Activated CD8-positive, alpha-beta memory T cell treated with anti-CD3 and anti-CD28 coated beads for 1 hour (primary cell): ENCODE measurements at places on chromosomes 2 and 18.

DNA sequence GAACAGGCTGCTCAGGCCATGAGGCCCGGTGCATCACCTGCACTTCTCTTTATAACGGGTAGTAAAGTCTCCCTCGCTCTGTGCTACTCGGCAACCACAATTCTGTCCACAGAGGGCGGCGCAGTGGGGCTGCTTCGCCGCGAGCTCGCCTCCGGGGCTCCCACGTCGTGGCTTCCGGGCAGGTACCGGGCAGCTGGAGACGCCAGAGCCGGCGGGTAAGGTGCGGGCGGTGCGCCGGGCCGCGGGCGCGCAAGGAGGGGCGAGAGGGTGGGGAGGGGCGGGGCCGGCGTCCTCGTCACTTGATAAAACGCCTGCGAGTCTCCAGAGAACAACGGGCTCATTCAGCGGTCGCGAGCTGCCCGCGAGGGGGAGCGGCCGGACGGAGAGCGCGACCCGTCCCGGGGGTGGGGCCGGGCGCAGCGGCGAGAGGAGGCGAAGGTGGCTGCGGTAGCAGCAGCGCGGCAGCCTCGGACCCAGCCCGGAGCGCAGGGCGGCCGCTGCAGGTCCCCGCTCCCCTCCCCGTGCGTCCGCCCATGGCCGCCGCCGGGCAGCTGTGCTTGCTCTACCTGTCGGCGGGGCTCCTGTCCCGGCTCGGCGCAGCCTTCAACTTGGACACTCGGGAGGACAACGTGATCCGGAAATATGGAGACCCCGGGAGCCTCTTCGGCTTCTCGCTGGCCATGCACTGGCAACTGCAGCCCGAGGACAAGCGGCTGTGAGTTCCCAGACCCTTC is at the start of gene ITGA6:
TSS of gene ITGA6 (plus strand) at position 331 of the 734 bp plus-strand sequence.
- peak; percentile 44 for DNase-seq

GRCh38 chr2:60432035-60432601 is 121.3 kb downstream of the BCL11A start:
- DNase-seq = no peak

DNA sequence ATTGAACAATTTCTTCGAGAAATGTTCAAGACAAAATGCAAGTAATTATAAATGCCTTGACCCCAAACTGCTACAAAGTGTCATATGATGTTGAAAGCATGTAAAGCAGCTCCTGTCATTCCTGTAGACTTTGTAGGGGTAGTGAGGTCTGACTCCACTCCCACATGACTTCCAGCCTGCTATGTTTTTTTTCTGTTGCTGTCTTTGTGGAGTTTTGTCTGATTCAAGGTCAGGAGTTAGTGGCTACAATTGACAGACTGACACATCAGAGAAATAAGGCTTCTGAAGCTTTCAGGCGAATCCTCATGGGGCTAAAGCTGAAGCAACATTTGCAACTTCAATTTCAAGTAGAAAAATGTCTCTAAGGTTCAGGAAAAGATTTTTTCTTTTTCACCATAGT is 63.9 kb upstream of the CCDC195 start:
- no peak for DNase-seq

GRCh38 chr2:80687524-80687923 is 383.0 kb upstream of the LRRTM1 start:
- DNase-seq = no peak

GRCh38 chr2:240390091-240391073 is 45.1 kb upstream of the GPC1 start:
- DNase-seq = no peak

- DNase-seq = no peak
Observed at GRCh38 chr2:18837240-18837639, 247.9 kb upstream of the NT5C1B start.

GRCh38 chr2:186757009-186757408 is 63.1 kb downstream of the FAM171B start:
- no peak for DNase-seq

GRCh38 chr2:206408323-206409320 is 34.7 kb upstream of the ADAM23 start:
- DNase-seq = no peak

DNA sequence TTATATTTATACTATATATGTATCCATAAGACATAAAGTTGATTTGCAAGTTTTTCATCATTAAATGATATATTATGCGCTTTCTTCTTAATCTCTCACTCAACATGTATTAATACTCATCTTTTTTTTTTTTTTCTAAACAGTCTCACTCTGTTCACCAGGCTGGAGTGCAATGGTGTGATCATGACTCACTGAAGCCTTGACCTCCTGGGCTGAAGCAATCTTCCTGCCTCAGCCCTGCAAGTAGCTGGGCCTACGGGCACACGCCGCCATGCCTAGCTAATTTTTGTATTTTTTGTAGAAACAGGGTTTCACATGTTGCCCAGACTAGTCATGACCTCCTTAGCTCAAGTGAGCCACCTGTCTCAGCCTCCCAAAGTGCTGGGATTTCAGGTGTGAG is 51.4 kb upstream of the MAP4K3 start:
- DNase-seq = no peak

DNA sequence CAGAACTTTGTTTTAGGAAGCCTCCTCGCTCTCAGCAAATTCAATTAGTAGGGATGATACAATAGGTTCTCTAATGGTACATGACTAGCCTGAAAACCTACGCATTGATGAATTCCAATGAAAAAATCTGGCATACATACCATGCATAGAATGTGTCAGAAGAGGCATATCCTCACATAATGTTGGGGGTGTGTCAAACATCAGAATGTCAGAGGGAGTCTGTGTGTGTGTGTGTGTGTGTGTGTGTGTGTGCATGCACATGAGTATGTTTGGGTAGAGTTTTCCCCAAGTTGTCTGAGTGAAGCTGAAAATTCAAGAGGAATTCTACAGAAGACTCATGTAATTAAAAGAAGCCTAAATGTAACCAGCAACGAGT is 78.5 kb downstream of the FIGN start:
- no peak for DNase-seq

- no peak for DNase-seq
Observed at GRCh38 chr18:45856531-45856930, 31.1 kb downstream of the SIGLEC15 start.

DNA sequence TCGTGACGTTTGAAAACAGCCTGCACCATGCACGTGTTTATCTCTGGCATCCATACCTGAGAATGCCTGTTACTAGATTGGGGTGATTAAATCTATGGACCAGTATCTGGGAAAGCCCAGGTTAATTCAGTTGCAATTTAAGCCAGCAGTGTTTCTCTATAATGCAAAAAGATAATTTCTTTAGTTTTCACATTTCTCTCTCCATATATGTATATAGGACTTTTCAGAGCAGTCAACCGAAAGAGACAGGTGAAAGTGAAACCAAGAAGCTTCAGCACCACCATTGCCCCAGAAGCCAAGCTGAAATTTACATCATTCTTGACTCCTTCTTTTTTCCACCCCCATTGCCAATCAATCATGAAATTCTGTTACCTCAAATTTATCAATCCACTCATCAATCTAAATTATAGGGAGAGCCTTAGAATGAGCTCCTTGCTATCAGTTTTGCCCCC is 2.7 kb upstream of the LRP2 start:
- DNase-seq = no peak

GRCh38 chr18:31603315-31603714 is 11.6 kb downstream of the TTR start:
- no peak for DNase-seq

DNA sequence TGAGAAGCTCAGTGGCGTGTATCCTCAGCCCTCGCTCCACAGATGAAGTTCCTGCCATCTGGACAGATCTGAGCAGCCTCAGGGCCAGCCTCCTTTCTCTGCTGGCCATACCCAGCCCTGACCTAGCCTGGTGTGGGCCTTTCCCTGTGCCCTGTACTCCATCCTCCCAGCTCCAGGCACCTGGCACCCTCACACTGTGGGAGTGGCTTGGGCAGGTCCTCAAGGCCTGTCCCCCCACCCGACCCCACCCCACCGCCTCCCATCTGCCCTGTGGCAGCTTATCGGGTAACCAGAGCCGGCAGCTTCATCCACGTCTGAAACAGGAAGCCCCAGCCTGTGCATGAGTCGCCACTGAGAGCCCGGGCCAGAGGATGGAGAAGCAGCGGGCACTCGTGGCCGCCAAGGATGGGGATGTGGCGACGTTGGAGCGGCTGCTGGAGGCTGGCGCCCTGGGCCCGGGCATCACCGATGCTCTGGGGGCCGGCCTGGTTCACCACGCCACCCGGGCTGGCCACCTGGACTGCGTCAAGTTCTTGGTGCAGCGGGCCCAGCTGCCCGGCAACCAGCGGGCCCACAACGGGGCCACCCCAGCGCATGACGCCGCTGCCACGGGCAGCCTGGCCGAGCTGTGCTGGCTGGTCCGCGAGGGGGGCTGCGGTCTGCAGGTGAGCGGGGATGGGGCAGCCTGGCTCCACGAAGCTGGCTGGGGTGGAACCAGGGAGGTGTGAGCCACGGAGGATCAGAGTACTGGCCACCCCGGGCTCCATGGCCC is at the start of gene ESPNL:
TSS of gene ESPNL (plus strand) at position 292 of the 772 bp plus-strand sequence. CDS start at position 372, 80 bp downstream.
- DNase-seq = no peak

DNA sequence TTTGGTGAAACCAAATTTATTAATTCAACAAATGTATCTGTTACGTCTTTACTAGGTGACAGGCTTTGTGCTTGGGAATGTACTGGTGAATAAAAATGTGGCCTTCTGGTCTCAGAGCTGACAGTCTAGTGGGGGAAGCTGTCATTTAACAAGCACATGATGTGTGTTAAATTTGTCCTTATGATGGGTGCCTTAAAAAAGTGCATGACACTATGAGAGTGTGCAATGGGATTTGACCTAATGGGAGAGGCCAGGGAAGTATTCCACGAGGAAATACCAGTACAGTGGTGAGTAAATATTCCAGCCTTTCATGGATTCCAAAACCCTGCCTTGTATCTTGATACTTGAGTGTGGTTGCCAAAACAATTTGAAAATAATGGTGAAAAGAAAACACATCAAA is 308.9 kb downstream of the PLCL1 start:
- DNase-seq = no peak

DNA sequence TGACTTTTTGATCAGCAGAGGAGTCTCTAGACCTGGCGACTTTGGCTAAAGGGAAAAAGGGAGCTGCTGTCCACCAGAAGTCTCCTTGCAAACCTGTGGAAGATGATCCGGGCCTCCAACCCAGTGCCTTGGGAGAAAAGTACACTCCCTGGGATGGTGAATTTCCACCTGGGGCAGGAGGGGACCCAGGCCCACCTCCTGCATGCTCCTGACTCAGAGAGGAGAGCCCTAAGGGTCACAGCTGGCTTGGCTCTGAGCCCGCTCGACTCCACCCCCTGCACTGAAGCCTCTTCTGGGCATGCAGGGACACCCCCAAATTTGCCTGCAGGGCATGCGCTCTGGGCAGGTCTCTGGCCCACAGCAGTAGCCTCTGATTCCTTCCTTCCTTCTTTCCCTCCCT is 66.5 kb downstream of the PDCL3 start:
- no peak for DNase-seq

- no peak for DNase-seq
Observed at GRCh38 chr2:21501376-21502027, 377.7 kb downstream of the TDRD15 start.

DNA sequence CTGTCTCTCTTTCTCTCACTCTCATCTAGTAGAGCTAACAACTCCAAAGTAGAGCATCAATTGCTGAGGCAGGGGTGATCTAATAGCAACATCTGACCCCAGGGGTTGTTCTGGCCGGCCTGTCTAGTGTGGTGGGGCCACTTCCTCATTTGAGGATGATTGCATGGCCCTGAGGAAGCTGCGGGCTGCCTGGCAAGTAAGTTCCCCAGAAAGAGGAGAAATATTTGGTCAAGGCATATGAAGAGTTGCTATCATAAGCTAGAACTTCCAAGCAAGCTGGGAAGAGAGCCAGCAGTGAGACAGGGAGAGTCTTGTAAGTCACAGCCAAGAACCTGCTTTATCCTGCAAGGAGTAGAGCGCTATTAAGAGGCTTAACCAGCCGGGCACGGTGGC is 50.8 kb upstream of the TMEM87B start:
- DNase-seq = no peak

DNA sequence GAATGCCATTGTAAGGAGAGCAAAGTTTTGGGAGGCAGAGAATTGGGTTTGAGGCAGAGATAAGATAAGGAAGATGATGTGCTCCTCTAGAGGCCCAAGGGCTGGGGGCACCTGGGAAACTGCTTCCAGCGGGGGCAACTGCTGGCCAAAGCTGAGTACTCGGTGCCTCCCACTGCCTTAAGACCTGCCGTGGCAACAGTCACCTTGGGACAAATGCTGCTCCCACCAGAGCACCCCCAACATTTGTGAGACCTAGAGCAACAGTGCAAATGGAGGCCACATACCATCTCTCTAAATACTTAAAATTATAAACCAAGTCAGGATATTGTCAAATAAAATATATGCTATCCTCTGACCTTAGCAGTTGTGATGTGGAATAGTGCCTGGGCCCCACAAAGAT is 127.1 kb downstream of the CAPN13 start:
- DNase-seq = no peak

DNA sequence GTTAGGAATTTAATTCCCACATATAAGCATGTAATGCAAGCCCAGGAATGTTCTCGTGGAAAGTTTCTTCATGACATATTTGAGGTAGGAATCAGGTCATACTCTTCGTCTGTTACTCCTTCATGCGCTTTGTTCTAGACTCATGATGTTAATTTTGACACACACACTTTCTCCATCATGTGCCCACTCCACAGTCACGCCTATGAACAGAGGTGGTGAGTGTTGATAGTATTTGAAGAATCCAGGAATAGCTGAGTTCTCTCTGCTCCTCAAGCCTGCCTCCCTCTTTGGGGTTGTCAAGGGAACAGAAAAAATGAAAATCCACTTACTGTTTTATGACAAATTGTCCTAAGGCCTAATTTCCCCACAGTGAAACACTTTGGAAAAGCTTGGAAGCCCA is 117.3 kb upstream of the SERPINE2 start:
- DNase-seq = no peak
